ENCODE measurements at places on chromosomes 2 and 18.
A peak's percentile ranks its signal among the peaks of the same experiment; 100 is the strongest.

DNA sequence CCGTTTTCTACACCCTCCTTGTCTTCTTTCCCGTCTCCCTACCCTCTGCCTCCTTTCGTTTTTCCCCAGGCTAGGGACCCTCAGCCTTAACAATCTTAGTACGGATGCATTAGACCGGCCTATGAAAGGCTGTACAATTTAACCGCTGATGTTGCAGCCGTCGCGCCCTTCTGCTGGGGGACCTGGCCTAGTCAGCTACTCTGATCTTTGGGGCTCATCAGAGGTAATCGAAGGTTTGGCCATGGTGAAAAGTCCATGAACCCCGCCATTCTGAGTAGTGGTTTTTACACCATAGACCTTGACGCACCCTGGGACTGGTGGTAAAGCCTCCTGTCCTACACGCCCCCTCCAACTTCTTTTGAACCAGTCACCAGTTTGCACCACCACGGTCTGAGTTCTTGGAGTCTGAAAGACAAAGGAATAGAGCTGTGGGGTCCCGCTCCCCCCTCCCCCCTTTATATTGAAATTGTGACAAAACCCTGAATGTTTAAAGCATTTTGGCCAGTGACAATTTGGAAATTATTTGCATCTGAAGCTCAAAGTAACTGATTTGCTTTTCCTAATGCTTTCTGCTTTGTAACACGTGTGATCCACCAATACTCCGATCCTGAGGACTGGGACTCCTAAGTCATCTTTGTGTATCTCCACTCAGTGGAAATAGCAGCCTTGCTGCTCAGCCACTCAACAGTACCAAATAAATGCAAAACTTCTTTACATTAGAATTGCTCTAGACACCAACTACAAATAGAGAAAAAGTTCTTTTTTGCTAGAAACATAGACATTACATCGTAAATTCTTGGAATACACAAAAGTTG, 642 bp upstream of the SRSF7 start:
- DNase-seq = peak; percentile 9

DNA sequence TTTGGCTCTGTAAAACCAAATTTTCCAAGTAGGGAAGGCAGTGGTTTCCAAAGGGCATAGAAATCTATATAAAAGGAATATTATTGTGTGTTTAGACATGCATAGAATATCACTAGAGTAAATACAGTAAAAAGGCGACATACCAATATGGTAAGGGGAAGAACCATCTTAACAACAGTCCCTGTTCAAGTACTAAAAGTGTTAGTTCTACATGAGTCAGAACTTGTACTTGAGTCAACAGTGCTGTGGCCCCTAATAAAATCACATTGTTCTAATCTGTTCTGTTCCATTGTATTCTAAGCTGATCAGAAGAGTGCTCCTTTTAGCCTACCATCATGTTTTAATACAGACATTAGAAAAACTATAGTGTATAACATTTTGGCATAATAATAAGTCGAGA, 36.1 kb upstream of the TNFRSF11A start:
- no peak for DNase-seq

GRCh38 chr2:207148020-207148419, 17.7 kb downstream of the KLF7 start:
- DNase-seq = no peak

DNA sequence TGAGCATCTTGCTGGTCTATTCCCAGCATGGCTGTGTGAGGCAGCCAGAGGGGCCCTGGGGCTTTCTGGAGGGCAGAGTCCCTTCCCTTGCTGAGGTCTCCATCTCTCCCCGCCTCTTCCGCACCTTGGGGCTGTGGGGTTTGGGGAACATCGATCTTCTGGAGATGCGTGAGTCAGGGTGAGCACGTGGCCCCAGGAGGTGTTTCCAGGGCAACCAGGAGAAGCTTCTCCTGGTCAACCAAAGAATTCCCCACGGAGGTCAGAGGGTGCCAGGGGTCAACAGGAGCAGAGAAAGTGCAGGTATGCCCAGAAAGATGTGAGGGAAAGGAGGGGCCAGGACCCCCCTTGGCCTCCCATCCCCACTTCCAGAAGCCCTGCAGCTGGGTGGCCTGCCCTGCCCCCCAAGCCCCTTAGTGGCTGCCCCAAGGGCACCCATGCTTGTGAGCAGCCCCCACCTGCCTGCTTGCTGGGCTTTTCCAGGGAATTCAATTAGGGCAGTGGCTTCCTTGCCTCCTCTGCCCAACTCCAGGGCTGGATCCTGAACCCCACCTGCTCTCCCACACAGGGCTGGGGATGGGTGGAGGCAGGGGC, 2.8 kb upstream of the PROM2 start:
- no peak for DNase-seq

DNA sequence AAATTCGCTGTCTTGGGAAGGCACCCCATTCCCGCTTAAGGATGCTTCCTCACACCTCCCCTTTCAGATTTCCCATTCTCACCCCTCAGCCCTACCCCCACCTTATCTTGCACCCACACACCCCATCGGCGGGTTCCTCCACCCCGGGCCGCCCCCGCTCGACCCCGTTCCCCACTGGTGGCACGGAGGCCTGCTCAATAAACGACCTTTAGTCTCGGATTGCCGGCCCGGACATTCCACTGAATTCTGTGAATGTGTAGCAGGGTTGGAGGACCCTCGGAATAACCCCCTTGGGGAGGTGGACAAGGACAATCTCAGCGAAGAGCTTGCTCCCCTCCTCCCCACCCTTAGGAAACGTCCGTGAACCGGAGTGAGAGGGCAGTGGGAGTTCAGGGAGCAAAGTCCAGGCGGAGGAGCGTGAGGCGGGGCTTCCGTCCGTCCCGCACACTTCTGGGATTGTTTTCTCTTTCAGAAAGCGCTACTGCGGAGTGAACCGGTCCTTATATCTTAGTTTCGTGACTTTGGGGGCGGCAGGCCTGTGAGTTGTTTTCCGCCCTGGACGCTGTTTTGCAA, 2.8 kb upstream of the LBX2 start:
- no peak for DNase-seq

GRCh38 chr2:37052600-37053332, 31.4 kb downstream of the HEATR5B start:
- DNase-seq = no peak

- DNase-seq = no peak
Measured at GRCh38 chr2:52070665-52071064, 1038.7 kb upstream of the NRXN1 start.

DNA sequence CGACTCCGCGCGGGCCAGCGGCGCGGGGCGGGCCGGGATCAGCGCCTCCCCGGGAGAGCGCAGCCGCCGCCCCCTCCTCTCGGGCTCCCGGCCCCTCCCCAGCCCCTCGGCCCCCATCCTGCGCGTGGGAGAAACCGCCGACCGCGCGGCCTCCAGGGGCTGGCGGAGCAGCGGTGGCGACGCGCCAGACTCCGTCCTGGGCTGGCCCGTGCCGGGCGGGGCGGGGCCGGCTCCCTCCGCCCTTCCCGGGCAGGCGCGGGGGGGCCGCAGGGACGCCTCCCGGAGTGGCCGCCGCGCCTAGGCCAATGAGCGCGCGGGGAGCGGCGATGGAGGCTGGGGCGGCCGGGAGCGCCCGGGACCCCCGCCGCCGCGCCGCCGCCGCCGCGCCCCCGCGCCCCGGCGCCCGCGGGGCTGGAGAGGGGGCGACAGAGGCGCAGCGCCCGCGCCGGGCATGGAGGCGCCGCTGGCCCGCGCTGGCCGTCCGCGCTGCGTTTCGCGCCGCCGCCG, 49.1 kb downstream of the KCNIP3 start:
- no peak for DNase-seq

- DNase-seq = no peak
Measured at GRCh38 chr2:229726643-229727042, 12.3 kb upstream of the DNER start.

DNA sequence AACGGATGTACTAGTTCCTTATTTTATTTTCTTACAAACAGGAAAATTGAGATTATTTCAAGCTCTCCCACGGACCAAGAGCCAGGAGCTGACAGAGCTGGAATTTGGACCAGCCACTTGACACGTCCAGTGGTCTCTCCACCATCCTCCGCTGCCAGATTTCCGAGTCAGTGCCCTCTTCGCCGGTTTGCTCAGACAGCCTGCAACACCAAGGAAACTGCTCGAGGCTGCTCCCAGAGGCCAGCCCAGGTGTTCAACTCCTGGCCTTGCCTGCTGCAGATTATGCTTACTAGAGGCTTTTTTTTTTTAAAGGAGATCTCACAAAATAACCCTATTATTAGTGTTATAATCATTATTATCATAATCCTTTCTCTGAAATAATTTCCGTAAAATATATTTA, 779.8 kb downstream of the RNF144A start:
- DNase-seq = no peak

DNA sequence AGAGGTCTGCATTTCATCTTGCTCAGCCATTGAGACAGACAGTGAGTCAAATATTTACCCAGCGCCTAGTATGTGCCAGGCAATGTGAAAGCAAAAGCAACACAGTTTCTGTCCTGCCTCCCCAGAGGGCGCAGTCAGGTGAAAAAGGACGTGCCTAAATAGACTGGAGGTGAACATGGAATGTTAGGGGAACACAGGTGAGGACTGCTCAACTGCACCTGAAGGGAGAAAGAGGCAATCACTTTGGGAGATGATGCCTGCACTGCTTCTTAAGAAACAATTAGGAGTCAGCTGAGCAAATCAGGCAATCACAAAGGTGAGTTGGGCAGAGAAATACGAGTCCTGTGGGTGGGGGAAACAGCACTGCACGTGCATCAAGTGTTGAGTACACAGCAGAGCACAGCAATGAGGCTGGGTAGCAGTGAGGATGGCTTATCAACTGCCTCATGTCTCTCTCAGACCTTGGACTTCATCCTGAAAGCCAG, 218.3 kb upstream of the SMAD7 start:
- DNase-seq = no peak

- no peak for DNase-seq
Measured at GRCh38 chr2:191559569-191559968, 118.4 kb upstream of the NABP1 start.

DNA sequence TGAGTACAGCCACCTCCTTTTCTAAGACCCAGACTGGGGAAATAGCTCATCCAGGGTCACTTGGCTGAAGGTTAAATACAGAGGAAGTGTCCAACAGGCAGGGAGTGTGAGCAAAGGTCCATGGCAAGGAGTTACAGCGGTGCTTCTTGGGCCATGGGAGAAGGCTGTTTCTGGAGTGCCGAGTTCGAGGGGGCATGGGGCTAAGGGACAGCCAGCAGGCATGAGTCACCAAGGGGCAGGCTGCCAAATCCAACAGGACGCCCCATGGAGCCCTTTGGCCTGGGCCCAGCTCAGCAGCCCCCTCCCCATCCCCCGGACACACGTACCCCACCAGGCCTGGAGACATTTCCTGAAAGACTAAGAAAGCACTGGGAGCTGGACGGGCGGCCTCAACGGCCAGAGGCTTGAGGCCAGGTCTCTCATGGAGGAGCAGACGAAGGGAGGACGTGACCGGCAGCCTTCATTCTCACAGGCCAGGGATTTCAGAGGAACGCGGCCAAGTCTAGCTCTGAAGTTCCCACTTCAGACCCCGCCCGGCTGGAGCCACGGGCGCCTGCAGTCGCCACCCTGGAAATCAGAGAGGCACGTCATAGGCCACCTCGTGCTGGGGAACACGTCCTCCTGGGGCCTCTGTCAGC, 160.4 kb downstream of the SMAD7 start:
- no peak for DNase-seq

GRCh38 chr2:8234757-8235374, 447.0 kb upstream of the ID2 start:
- no peak for DNase-seq

DNA sequence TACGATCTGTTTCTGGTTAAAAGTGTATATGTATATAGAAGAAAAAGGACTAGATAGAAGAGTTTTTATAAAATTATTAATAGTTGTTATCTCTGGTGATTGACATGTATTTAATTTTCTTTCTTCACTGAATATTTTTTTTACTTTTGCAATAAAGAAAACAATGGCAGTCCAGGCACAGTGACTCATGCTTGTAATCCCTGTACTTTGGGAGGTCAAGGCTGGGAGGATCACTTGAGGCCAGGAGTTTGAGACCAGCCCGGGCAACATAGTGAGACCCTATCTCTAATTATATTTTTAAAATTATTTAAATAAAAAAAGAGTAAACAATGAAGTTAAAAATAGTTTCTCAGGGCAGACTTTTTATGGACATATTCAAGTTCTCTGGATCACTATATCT, 114.7 kb downstream of the FAM117B start:
- no peak for DNase-seq

Data from stimulated activated CD8-positive, alpha-beta memory T cell treated with anti-CD3 and anti-CD28 coated beads, Interleukin-7, amount 100 ng/mL, for 1 hour (primary cell).